ENCODE measurements at places on chromosomes 6 and 20. TPM values are rescaled to one million over a fixed set of nuclear protein-coding genes. Genes with fewer than 3 reads are reported as not detected.

DNA sequence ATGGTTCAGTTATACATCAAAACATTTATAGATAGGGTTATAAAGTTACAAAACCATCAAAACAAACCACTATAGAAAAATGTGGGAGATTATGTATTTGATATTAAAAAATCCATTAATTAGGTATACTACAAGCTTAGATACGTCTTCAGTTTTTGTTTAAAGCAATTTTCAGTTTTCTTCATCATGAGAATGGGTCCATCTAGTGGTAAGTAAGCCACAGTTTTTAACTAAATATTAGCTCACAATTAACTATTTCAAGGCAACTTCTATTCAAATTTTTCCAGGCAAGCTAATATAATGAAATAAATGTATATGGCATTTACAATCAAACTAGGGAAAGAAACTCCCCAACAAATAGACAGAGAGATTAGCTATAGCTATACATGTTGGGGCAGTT, 44.4 kb downstream of the RNGTT start:
- no peak overlapping the region for H3K27ac ChIP-seq
- no peaks in the 10 kb centered on the region for H3K27me3 ChIP-seq
- no peaks in the 10 kb centered on the region for H3K36me3 ChIP-seq
- no peak overlapping the region for H3K4me3 ChIP-seq

- no peaks in the 10 kb centered on the region for H3K27me3 ChIP-seq
- no peak overlapping the region for H3K27ac ChIP-seq
- H3K4me1 ChIP-seq = no peaks in the 10 kb centered on the region
- no peak for DNase-seq
Observed at GRCh38 chr20:42982218-42982617, 207.5 kb downstream of the PTPRT start.

DNA sequence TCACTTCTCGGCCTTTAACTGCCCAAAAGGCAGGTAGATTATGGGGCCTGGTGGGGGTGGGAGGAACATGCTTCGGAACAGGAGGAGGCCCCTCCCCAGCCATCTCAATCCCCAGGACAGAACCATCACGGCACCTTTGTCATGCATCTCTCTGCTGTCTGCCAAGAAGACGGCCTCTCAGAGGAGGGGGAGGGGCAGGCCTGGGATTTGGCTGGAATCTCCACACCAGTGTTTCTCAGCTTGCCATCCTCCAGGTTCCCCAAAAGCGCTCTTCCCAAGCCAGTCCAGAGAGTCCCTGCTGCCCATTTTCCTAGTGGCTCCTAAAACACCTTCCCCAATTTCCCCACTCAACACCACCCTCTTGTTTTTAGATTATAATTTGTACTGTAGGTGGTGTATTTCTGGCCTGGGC, 2.5 kb upstream of the POU5F1 start:
- no peak overlapping the region for H3K27ac ChIP-seq
- H3K4me3 ChIP-seq = no peak overlapping the region
- H3K27me3 ChIP-seq = no peaks in the 10 kb centered on the region
- DNase-seq = no peak
- H3K36me3 ChIP-seq = no peaks in the 10 kb centered on the region

GRCh38 chr6:167495506-167496401, 170.9 kb downstream of the TTLL2 start:
- H3K4me3 ChIP-seq = no peak overlapping the region
- no peaks in the 10 kb centered on the region for H3K27me3 ChIP-seq
- no peak overlapping the region for H3K27ac ChIP-seq
- H3K36me3 ChIP-seq = no peaks in the 10 kb centered on the region

GRCh38 chr20:34753706-34754461, 49.7 kb downstream of the TP53INP2 start:
- H3K4me3 ChIP-seq = no peak overlapping the region
- no peak for DNase-seq
- no peak overlapping the region for H3K27ac ChIP-seq
- no peaks in the 10 kb centered on the region for H3K4me1 ChIP-seq
- H3K36me3 ChIP-seq = no peaks in the 10 kb centered on the region

SLC2A10 gene
- 32.3 TPM for total RNA-seq

DNA sequence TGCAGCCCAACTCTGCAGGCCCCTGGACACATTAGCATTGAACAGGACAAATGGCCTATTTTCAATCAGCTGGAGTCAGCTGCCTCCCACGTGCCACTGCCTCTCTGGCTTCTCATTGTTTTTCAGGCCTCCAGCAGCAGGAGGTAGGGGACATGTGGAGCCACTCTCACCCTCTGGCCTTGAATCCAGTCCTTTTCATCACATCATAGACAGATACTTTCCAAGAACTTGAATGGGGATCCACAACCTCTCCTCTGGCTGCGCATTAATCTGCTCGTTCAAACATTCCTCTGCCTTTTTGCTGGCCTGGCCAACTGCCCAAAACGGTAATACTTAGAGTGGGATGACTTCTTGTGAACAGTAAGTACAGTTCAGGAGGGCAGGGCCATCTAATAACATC, 592.3 kb downstream of the PKHD1 start:
- H3K36me3 ChIP-seq = no peaks in the 10 kb centered on the region
- no peak for DNase-seq
- H3K4me1 ChIP-seq = no peaks in the 10 kb centered on the region
- no peak overlapping the region for H3K4me3 ChIP-seq

GRCh38 chr6:140077827-140078560, 703.5 kb upstream of the CITED2 start:
- no peaks in the 10 kb centered on the region for H3K27me3 ChIP-seq
- H3K4me3 ChIP-seq = no peak overlapping the region
- DNase-seq = no peak
- H3K36me3 ChIP-seq = no peaks in the 10 kb centered on the region
- H3K4me1 ChIP-seq = no peaks in the 10 kb centered on the region

DNA sequence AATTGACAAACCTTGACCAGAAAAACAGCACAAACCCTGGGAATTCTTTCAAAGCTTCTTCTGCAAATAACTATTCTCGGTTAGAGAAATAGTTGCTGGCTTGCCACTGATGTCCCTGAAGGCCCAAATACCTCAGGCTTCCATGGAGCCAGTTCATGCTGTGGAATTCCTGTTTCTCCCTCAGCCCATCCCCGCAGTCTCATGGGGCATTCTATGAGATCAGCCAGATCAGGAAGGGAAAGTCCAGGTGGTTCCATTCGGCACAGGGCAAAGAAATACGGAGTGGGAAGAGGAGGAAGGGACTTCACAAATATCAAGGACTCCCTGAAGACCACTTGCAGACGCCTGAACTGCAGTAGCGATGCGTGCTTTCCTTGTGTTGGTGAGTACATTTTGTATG, 63.3 kb downstream of the MYLK4 start:
- H3K27ac ChIP-seq = no peak overlapping the region
- no peaks in the 10 kb centered on the region for H3K4me1 ChIP-seq
- DNase-seq = no peak
- no peaks in the 10 kb centered on the region for H3K27me3 ChIP-seq
- no peaks in the 10 kb centered on the region for H3K36me3 ChIP-seq

SPATS1 gene
- not detected for total RNA-seq

DNA sequence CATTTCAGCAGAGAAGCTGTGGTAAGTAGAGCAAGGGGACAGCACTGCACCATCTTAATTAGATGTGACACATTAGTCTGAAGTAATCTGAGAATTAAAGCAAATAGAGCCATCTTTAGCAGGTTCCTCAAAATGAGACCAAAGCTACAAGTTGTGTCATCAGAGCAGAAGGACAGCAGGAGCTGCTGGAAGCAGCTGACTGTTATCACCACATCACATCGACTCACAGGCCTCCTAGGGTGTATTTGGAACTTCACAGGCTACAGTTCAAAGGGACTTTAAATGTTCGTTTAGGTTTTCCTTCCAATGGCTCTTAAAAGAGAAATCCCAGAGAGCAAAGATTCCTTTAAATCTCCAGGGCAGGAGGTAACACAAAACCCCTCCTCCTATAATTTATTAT, 69.5 kb downstream of the LCA5 start:
- no peaks in the 10 kb centered on the region for H3K36me3 ChIP-seq
- H3K27ac ChIP-seq = no peak overlapping the region
- no peak for DNase-seq
- no peaks in the 10 kb centered on the region for H3K4me1 ChIP-seq
- H3K27me3 ChIP-seq = no peaks in the 10 kb centered on the region

DNA sequence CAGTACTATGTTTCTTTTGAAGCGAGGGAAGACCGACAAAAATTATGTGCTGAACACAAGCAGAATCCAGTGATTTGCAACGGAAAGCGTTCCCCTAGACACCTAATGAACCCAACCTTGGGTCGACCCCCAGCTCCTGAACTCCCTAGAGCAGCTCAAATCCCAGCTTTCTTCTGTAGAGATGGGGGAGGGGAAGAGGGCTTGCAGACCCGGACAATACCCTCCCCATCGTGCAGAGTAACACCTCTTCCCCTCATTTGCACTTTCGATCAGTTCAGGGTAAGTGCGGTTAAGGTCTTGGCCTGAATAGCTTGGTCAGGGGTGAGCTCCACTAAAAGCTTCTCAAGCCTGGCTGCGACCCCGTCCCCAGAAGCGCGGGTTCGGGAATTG, 404 bp downstream of the CEP162 start:
- peak overlapping the region; percentile 66 for H3K4me3 ChIP-seq
- peaks cover 2% of the 10 kb centered on the region for H3K27me3 ChIP-seq
- no peaks in the 10 kb centered on the region for H3K36me3 ChIP-seq

PNLDC1 gene
- total RNA-seq = 0.69 TPM

DNA sequence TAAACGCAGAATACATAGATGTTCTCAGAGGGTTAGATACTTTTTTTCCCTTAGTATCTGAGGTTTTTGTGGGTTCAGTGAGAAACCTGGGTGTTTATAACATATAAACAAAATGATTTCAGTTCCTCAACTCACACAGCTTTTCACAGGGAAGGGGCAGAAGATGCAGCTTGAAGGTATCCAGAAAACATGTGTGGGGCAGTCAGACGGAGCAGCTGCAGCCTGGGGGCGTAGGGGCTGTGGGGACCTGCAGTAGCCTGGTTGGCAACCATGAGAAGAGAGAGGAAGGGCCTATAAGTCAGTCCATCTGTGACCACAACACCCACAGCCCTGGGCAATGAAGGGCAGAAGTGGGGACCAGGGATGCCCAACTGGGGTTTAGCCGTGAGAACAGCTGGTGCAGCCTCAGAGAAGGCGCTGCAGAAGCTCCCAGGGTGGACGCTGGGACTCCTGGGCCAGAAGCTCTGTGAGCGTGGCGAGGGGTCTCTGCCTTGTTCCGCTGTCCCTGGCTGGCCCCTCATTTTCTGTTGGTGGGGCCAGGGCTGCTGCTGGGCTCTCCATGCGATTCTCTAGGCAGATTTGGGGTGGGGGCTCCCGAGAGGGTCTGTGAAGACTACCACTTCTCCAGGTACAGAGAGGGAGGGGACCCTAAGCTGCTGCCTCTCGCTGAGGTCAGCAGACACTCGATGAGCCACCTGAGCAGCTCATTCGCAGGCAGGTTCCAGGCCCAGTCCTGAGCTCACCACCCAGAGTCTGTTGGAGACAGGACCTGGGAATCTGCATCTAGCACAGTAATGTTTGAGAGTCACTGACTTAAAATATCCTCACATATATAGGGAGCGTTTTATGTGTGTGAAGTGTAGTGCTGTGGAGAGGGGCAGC, 181.2 kb downstream of the ZDHHC14 start:
- H3K27ac ChIP-seq = no peak overlapping the region
- no peaks in the 10 kb centered on the region for H3K27me3 ChIP-seq
- H3K4me3 ChIP-seq = no peak overlapping the region
- H3K36me3 ChIP-seq = no peaks in the 10 kb centered on the region

RCAN2 gene
- 6.4 TPM for total RNA-seq

GRCh38 chr6:84411060-84411629, 183.7 kb upstream of the CEP162 start:
- no peak overlapping the region for H3K27ac ChIP-seq
- H3K4me3 ChIP-seq = no peak overlapping the region
- H3K27me3 ChIP-seq = no peaks in the 10 kb centered on the region
- DNase-seq = no peak
- no peaks in the 10 kb centered on the region for H3K4me1 ChIP-seq

GRCh38 chr6:30127238-30128093, 8.5 kb upstream of the TRIM40 start:
- no peak overlapping the region for H3K4me3 ChIP-seq
- no peak overlapping the region for H3K27ac ChIP-seq
- peaks cover 5% of the 10 kb centered on the region for H3K27me3 ChIP-seq

DNA sequence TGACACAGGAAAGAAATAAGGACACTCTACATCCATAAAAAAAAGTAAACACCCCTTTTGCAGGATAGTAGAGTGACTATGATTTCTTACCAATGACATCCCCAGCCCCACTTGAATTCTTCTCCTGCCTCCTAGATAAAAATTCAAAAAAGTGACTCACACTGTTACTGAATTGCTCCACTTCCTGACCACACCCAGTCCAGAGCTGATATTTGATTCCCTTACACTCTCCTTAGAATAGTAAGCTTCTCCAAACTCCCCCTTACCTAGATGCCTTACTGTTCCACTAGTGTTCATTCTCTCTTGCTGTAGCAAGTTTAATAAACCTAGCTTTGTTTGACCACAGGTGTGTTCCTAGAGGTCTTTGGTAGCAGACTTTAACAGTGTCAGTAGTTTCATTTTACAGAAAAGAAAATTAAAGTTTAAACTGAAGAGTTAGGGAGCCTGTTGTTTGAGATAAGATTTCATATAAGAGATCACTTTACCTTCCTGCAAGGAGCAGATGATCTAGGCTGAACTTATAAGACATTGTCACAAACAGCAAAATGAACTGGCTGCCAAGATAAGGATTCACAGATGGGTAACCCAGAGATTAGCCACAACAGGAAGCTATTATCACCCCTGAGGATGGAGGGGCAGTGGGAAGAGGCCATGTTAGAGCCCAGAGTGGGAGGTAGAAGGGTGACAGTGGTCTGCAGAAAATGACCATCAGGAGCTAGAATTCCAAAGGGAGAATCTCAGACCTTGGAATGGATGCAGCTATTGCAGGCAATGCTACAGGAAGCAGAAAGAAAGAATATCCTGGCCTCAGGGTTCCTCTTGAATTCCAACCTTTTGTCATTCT, 28.4 kb upstream of the BTN3A2 start:
- no peaks in the 10 kb centered on the region for H3K36me3 ChIP-seq
- no peak overlapping the region for H3K27ac ChIP-seq
- no peak overlapping the region for H3K4me3 ChIP-seq
- H3K27me3 ChIP-seq = peaks cover 29% of the 10 kb centered on the region
- no peaks in the 10 kb centered on the region for H3K4me1 ChIP-seq

GRCh38 chr6:44471271-44471981, 83.9 kb downstream of the CDC5L start:
- no peaks in the 10 kb centered on the region for H3K27me3 ChIP-seq
- no peak for DNase-seq
- no peaks in the 10 kb centered on the region for H3K36me3 ChIP-seq
- no peak overlapping the region for H3K4me3 ChIP-seq
- H3K27ac ChIP-seq = no peak overlapping the region

BHLHE23 gene
- not detected for total RNA-seq
